ENCODE measurements at places on chromosomes 3 and 15.

- DNase-seq, result no peak
Measured at GRCh38 chr3:81913886-81914663, 152.6 kb upstream of the GBE1 start.

- DNase-seq, result no peak
Measured at GRCh38 chr15:100017140-100017539, 283.9 kb upstream of the LYSMD4 start.

DNA sequence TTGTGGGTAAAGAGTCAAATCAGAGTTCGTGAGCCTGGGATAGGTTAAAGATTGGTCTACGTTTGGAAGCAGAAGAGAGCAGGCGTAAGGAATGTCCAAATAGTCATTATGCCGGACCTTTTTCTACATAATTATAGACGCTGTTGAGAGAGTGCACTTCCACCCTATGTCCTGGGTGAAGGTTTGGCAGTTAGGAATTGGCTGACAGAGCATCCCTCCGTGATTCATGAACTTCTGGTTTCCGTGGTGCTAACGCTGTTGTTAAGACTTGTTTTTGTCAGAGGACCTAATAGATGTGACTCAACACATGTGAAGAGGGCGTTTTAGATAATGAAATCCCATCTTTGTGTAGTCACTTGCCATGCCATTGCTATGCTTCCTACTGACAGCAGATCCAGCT, 1.1 kb downstream of the EAF1 start:
- no peak for DNase-seq

- no peak for DNase-seq
Measured at GRCh38 chr15:85730001-85730820, 64.5 kb downstream of the KLHL25 start.

DNA sequence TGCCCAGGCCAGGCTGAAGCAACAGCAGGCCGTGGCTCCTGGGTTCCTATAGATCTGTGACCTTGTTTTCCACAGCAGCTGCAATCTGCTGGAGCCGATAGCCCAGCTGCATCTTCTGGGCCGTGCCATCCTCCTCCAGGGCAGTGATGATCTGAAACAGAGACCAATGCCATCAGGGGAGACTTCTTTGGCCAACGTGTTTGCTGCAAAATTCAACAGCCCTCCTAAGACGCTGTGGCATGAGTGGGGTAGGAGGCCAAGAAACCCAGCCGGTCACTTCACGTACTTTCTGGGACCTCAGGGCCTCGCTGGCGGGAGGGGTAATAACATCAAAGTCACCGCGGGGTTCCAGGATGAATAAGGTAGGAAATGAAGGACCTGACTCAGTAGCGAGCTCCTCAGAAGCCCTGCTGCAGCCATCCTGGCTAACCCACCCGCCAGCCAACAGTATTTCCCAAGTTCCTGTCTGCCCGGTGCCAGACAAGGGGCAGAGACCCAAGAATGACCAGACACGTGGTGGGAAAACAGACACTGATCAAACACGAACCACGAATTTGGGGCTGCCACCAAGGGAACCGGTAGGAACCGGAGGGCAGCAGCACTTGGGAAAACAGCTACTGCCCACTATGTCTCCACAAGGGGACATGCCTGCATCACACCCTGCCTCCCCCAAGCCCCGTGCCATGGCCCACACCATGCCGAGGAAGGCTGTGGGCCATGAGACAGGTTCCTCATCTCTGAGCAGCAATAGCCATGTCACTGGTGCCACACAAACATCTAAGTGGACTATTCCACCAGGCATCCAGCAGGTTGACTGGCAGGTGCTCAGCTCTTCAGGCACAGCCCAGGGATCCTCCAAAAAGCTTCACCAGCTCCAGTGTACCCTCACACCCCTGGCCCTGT, 25.2 kb downstream of the PLXNB1 start:
- no peak for DNase-seq

GRCh38 chr3:16769525-16769924, 115.2 kb upstream of the PLCL2 start:
- no peak for DNase-seq

DNA sequence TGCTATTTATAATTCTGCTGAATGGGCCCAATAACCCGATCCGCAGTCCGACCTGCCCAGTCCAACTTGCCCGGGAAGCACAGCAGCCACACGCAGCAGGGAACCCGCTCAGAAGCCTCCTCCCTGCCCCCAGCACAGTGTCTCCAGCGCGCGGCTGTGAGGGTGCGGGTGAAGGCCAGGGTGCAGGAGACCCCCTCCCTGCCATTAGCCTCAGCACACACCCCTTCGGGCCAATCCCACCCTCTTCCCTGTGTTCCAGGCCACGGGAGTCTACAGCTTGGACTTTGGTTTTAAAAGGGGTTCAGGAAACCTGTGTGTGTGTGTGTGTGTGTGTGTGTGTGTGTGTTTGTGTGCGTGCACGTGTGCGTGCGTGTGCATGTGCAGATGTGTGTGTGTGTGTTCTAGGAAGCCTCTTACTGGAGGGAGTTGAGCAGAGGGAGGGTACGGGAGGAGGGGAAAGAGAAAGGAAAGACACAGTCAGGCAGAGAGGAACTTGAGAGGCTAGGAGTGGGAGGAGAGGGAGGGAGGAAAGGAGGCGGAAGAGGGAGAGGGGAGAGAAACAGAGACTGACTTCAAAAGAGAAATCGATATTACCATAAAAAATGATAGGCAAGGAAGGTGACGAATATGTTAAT, 34.2 kb downstream of the ATP2B2 start:
- DNase-seq, result no peak

- no peak for DNase-seq
Measured at GRCh38 chr3:128874481-128875180, 4.8 kb upstream of the ACAD9 start.

DNA sequence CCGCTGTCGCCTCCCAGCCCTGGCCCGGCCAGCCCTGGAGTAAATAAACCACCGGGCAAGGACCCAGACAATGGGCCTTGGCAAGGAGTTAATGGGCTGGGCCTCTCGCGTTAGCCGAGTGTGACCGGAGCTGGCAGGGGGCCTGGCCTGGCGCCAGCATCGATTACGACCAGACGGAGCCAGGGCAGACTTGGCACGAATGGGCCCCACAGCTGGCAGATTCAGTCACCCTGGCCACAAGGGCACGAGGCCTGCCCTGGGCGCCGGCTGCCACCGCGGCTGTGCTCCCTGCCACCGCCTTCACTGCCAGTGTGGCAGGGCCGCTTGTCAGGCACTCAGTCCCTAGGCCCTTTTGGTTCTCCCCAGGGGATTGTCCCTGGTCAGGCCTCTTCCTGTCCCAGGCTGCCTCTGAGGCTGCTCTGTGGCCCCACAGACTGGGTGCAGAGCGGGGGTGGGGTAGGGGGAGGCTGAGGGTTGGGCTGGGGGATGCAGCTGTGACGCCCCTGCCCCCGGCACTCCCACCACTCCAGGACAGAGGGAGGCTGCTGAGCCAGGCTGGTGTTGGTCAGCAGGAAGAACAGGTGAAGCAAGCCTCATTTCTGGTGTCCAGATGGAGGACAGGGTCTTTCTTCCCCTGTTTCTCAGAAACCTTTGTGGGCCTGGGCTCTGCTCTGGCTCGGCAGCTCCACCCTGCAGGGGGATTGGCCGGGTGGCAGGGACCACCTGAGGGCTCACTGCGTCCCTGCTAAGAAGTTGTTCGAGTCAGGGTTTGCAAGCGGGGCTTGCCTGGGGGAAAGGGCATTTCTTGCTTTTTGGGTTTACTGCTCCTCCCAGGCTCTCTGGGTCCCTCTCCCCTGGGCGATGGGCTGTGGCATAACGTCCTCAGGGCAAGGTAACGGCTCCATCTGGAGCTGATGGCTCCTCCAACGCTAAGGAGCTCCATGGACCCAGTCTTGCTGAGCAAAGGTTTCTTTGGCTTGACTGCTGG, 30.5 kb upstream of the SRP14 start:
- no peak for DNase-seq

DNA sequence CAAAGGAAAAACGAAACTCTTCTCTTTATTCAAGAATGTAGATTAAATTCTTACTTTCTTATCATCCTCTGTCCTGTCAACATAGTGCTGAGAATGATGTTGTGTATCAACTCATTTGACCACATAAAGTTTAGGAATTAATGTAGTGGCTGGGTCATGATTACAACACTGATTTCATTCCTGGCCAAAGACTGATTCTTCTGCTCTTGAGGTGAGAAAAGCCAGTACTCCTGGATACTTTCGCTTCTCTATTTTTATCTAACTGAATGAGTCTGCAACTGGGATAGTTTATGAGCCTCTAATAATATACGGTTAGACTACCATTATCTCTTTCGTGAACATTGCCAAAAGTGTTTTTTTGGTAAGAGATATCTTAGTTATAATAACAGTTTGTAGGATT, 173.0 kb downstream of the LPP start:
- DNase-seq, result no peak

DNA sequence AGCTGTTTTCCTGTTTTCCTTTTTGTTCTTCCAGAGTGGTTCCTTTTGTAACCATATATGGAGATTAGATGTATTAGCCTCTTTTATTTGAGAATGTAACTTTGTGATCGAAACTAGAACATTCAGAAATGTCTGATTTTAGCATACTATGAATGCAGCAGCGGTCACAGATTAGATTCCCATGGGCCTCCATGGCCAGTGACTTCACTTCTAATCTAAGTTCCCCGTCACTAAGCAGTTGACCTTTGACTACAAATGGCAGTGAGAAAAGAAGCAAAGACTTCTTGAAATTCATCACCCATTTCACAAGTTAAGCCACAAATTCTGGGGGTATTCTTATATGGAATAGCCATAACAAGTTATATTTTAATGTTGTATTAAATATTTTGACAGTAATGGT, 114.6 kb upstream of the FLNB start:
- no peak for DNase-seq

GRCh38 chr3:157274644-157275137, 114.7 kb upstream of the CCNL1 start:
- DNase-seq, result no peak

- DNase-seq, result no peak
Measured at GRCh38 chr3:82012775-82013174, 251.3 kb upstream of the GBE1 start.

GRCh38 chr3:3627114-3627513, 172.1 kb upstream of the LRRN1 start:
- no peak for DNase-seq

DNA sequence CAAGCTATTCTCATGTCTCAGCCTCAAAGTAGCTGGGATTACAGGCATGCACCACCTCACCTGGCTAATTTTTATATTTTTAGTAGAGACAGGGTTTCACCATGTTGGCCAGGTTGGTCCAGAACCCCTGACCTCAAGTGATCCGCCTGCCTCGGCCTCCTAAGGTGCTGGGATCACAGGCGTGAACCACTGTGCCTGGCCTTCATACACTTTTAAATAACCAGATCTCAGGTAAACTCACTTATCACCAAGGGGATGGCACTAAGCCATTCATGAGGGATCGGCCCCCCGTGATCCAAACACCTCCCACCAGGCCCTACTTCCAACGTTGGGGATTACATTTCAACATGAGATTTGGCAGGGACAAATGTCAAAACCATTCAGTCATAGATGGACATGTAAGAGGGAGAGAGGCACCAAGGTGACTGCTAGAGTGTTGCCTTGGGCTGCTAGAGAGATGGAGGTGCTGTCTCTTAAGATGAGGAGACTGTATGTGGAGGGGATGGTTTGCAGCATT, 13.3 kb upstream of the DOCK3 start:
- no peak for DNase-seq

GRCh38 chr3:57757642-57758297, 1.7 kb downstream of the SLMAP start:
- DNase-seq, result no peak

GRCh38 chr3:141056751-141057171, 5.6 kb downstream of the SPSB4 start:
- no peak for DNase-seq

- DNase-seq, result no peak
Measured at GRCh38 chr3:68919000-68919399, 13.3 kb downstream of the TAFA4 start.

- DNase-seq, result peak; percentile 45
Measured at GRCh38 chr15:85504749-85505676, 124.6 kb downstream of the AKAP13 start.

DNA sequence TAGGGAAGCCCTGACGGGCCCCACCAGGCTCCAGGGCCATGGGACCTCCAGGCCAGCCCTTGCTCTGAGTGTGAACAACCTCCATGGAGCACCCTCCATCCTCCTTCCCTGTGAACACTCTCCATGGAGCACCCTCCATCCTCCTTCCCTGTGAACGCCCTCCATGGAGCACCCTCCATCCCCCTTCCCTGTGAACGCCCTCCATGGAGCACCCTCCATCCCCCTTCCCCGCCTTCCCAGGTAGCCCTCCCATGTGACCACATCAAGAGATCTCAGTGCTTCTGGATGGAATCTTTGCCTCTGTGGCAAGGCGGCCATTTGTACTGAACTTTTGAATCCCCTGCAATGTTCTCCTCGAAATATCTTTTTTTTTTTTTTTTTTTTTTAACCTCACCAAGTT, 66.5 kb downstream of the CHSY1 start:
- no peak for DNase-seq

Measured in GM12864 (cell line).